ENCODE measurements at places on chromosomes 4 and X.
A peak's percentile ranks its signal among the peaks of the same experiment; 100 is the strongest.

DNA sequence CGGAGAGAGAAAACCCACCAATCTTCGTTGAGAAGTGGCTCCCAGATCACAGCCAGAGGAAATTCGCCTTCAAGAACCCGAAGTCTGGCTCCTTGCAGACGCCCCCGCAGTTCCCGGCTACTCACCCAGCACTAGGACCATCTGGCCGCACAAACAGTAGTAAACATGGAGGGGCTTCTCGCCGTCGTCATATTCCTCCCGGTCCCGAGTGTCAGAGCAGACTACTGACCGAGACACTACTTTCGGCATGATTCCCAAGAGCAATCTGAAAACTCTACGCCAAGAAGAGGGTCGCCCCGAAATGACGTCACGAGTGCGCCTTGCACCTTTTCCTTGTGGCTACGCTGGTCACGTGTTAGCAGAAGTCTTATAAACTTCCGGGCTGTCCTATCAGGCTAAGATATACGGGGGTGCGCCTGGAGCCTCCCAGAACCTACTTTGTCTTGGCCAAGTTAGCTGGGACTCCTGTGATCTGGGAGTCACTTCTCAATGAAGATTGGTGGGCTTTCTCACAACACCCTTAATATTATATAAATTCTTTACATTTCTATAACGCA, at the start of gene STEEP1:
STEEP1 (minus strand) TSS at position 303 of the 557 bp plus-strand sequence; CDS start at position 249, 54 bp downstream.
- DNase-seq = peak; percentile 72

DNA sequence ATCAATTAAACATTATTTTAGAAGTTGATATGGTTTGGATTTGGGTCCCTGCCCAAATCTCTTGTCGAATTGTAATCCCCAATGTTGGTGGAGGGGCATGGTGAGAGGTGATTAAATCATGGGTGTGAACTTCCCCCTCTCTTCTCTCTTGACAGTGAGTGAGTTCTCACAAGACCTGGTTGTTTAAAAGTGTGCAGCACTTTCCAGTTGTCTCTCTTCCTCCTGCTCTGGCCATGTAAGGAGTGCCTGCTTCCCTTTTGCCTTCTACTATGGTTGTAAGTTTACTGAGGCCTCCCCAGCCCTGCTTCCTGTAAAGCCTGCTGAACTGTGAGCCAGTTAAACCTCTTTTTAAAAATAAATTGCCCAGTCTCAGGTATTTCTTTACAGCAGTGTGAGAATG, 141.4 kb downstream of the GALNTL6 start:
- DNase-seq = no peak

- DNase-seq = no peak
Observed at GRCh38 chr4:75001871-75002270, 69.0 kb downstream of the PARM1 start.

- DNase-seq = no peak
Observed at GRCh38 chr4:41077628-41078027, 136.7 kb downstream of the APBB2 start.

GRCh38 chr4:26862381-26862915, 1.8 kb downstream of the STIM2 start:
- no peak for DNase-seq

DNA sequence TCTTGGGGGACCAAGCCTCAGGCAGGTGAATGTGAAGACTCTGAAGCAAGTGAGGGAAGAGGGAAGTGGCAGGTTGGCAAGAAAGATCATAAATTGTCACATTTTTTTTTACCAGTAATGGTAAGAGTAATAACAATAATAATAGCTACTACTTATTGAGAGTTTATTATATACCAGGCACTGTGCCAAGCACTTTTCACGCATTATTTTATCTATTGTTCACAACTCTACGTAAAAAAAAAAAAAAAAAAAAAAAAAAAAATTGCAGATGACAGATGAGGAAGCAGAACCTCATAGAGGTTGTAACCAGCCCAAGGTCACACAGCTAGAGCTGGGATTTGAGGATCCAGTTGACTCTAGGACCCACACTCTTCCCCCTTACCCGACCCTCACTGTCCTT, 40.9 kb downstream of the TSC22D3 start:
- DNase-seq = no peak

DNA sequence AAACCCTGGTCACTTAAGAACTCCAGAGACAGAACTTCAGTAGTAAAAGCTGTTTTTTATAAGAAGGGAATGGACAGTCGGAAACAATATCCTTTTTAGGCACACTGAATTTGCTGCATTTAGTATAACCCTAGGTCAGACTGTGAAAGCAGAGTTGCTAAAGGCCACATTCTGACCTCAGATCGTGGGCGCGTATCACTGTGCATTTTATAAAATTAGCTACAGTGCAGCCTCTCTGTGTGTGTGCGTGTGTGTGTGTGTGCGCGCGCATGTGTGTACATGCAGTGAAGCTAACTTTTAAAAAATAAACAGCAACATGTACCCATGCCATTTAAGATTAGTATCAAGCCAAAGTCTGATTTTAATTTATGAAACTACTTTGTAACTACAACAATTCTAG, 8.0 kb downstream of the ZNF827 start:
- no peak for DNase-seq

DNA sequence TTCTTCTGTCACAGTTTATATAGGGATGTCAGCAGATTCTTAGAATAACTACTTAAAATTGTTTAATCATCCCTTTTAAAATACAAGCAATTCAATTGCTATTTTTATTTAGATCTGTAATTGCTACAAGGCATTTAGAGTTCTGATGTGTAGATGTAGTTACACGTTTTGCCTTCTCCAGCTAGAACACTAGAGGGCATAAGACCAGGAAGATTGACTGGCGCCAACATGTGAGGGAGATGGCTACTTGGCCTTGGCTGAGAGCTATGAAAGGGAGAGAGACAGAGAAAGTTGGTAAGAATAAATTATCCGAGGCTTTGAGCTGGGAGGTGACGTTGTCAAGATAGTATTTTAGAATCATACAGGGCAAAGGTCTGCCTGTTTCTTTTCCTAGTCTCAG, 563.7 kb upstream of the PRKX start:
- DNase-seq = no peak

GRCh38 chrX:11899091-11899490, 141.1 kb downstream of the MSL3 start:
- DNase-seq = no peak

- DNase-seq = no peak
Observed at GRCh38 chr4:89755220-89755619, 81.7 kb downstream of the SNCA start.

DNA sequence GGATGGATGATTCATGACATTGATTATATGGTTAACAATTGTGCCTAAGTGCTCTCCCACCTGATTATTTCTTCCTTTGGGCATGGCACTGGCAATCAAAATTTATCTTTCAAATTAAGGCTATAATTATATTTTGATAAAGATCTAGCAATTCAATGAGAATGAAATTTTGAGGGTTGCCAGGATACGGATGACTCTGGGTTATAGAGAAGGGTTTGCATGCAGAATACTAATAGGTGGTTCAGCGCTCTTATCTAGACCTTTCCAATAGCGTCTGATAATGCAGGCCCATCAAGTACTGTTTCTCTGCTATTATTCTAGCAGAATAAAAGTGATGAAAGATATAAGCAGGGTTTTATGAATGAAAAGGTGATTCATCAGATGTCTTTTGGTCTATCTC, 74.9 kb upstream of the SCML1 start:
- no peak for DNase-seq

GRCh38 chr4:33063241-33063640, 2343.1 kb downstream of the PCDH7 start:
- no peak for DNase-seq

GRCh38 chr4:145154573-145154972, 25.8 kb downstream of the OTUD4 start:
- DNase-seq = no peak

DNA sequence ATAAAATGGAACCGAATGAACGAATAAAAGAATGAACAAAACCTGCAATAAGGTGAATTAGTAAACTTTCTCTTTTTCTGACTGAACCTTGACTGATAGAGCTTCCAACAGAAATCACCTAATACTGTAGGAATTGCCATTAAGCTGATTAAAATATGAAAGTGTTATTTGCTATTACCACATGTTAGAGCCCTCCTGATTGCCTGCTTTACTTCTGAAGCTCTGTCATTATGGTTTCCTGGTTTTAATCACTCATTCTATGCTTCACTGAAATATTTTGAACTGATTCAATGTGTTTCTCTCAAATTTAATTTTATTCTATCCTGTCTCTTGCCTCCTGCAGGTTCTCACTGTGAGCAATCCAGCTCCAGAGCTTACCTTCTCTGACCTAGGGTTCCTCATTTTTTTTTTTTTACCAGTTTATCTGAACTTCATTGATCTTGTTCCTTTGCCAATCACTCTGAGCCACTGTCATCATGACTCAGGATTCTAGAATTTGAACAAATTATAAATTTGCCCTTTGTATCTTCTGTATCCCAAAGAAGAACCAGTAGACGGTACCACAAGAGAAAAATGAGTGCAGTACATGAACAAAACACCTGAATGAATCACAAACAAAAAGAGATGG, 48.1 kb upstream of the UGT2B15 start:
- no peak for DNase-seq
